ENCODE measurements at places on chromosomes 7 and 10.

- H3K4me3 ChIP-seq = no peak overlapping the region
- no peaks in the 10 kb centered on the region for H3K4me1 ChIP-seq
- H3K27me3 ChIP-seq = no peaks in the 10 kb centered on the region
- H3K36me3 ChIP-seq = peaks cover 42% of the 10 kb centered on the region
- no peak for DNase-seq
These were observed 11.3 kb upstream of the STMP1 start for GRCh38 chr7:135650831-135651573.

GRCh38 chr10:52232561-52233350, 81.3 kb upstream of the DKK1 start:
- H3K36me3 ChIP-seq = no peaks in the 10 kb centered on the region
- no peak overlapping the region for H3K4me3 ChIP-seq
- no peaks in the 10 kb centered on the region for H3K27me3 ChIP-seq
- no peak for DNase-seq

DNA sequence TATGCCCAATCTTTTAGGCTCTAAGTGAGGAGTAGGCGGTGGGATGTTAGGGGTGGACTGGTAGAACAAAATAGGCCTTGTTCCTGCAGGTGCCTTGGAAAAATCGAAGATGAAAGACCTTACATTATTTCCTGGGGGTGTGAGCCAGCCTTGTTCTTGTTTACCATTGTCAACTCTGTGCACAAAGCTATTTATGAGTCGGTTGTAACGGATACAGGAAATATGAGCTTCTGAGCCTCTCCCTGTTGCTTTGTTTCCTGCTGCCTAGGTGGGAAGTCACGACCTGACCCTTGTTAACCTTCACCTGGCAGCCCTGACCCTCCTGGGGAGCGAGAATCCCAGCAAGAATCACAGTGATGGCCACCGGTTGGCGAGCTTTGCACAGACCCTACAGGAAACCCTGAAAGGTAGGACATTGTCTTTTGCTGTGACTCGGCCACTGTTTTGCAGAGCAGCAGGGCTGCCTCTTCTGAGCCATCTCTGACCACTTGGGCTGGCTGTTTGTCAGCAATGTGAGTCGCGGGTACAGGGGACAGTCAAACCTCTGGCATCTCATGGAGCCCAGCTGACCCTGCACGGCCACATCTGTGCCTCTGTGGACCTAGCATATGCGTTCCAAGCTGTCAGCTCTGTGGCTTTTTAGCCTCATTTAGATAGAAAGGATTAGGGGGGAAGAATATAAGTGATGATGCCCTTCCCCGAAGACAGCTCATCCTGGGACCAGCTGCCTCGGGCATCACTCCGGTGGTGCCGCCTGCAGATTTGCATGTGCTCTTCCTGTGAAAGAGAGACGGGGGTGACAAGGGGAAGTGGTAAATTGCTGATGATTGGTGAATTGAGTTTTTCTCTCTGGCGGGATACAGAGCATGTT, 102.1 kb upstream of the ANLN start:
- H3K4me1 ChIP-seq = peaks cover 81% of the 10 kb centered on the region
- DNase-seq = peak; percentile 80

DNA sequence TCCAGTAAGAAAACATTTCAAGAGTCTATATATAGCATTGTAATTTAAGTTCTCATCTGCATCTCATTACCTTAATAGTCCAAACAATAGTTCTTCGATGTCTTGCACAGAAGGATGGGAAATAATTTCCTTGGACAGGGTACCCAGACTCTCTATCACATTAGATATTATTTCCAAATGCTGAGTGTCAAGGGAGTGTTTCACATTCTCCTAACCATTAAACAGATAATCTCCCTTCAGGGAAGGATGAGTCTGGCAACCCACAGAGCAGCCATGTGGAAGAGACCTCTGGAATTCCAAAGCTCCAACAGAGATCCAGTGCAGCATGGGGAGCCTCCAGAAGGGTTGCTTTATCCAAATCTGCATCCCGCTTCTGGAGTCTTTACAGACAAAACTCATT, 89.6 kb downstream of the FZD1 start:
- H3K4me3 ChIP-seq = no peak overlapping the region
- no peaks in the 10 kb centered on the region for H3K27me3 ChIP-seq
- H3K4me1 ChIP-seq = no peaks in the 10 kb centered on the region
- H3K27ac ChIP-seq = no peak overlapping the region

DNA sequence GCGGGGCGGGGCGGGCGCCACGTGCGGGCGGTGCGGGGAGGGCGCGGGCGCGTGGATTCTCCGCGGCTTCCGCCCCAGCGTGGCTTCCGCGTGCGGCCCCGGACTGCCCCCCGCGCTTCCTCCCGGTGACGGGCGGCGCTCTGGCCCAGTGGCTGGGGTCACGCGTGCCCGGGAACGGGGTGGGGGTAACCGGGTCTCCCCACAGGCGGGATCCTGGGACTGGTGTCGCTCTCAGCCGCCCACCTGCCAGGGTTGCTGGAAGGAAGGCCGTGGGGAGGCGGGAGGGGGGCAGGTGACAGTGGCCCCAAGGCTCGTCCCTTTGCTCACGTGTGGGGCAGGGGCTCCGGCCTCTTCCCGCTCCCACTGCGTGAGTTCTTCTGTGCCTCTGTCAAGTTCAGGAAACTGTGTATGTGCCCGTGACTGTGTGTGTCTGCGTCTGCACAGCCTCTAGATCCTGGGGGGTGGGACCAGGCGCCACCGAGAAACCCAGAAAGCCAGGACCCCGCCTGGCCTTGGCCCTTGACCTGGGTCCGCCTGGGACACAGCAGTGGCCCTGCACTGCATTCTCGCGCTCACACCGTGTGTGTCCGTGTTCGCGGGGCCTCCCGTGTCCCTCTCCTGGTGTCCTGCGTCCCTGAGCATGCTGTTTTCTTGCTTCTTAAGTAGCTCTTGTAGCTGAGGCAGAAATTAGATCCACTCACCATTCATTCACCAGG, 919 bp downstream of the MAFK start:
- H3K27me3 ChIP-seq = peaks cover under 1% of the 10 kb centered on the region
- H3K4me1 ChIP-seq = peaks cover 30% of the 10 kb centered on the region
- peaks cover 9% of the 10 kb centered on the region for H3K36me3 ChIP-seq
- peak overlapping the region; percentile 43 for H3K4me3 ChIP-seq
- peak overlapping the region; percentile 51 for H3K27ac ChIP-seq

DNA sequence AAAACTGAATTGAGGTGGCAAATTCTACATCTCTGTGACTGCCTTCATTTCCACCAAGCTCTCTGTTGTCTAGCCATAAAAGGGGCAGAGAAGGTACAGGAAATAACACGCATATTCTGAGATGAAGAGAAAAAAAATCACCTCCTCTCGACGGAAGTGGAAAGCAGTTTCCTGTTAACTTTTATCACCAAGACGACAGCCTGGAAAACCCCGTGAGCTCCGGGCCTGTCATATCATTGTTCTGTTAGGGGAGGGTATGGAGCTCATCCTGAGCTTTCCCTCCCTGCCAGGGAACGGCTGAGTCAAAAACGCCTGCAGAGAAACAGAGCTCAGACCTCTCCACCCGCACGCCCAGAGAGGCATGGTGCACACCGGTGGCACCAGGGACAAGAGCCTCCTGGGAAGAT, 200.3 kb downstream of the PRPF18 start:
- peaks cover 29% of the 10 kb centered on the region for H3K4me1 ChIP-seq
- DNase-seq = peak; percentile 77
- no peak overlapping the region for H3K4me3 ChIP-seq

DNA sequence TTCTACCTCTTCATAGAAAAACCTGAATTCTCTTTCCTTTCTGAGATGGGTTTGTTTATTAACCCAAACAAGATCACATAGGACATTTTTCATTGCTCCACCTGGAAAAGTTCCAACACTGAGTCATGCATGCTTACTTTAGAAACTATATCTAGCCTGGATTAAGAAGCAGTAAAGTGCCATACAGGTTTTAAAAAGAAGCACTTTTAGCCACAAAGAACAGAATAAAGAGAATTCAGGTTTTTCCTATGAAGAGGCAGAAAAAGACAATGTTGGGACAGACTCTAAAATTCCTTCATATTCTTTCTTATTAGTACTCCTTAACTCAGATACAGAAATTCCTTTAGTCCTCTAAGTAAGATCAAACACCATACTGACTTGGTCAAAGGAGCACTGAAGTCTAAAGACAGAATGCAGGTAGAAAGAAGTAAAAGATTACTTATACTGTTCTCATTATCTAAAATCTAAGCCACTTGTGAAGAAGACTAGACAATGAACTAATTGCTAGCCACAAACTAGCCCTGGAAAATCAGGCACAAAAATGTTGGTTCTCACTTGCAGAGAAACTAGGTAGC, 241.3 kb downstream of the ANK3 start:
- H3K27ac ChIP-seq = no peak overlapping the region
- H3K36me3 ChIP-seq = no peaks in the 10 kb centered on the region
- no peaks in the 10 kb centered on the region for H3K4me1 ChIP-seq
- H3K27me3 ChIP-seq = no peaks in the 10 kb centered on the region
- H3K4me3 ChIP-seq = no peak overlapping the region

- H3K4me1 ChIP-seq = peaks cover 13% of the 10 kb centered on the region
- peaks cover 6% of the 10 kb centered on the region for H3K36me3 ChIP-seq
- DNase-seq = peak; percentile 18
- H3K4me3 ChIP-seq = no peak overlapping the region
- H3K27me3 ChIP-seq = no peaks in the 10 kb centered on the region
These were observed 3.7 kb upstream of the ZNF800 start for GRCh38 chr7:127396184-127396583.
